Umbilical cord (tissue), 2 donors: ENCODE measurements at places on chromosomes 11 and 22. TPM values are rescaled to one million over a fixed set of nuclear protein-coding genes. Genes with fewer than 3 reads are reported as not detected.

The MICAL3 gene
- total RNA-seq, result 30.1 TPM

DNA sequence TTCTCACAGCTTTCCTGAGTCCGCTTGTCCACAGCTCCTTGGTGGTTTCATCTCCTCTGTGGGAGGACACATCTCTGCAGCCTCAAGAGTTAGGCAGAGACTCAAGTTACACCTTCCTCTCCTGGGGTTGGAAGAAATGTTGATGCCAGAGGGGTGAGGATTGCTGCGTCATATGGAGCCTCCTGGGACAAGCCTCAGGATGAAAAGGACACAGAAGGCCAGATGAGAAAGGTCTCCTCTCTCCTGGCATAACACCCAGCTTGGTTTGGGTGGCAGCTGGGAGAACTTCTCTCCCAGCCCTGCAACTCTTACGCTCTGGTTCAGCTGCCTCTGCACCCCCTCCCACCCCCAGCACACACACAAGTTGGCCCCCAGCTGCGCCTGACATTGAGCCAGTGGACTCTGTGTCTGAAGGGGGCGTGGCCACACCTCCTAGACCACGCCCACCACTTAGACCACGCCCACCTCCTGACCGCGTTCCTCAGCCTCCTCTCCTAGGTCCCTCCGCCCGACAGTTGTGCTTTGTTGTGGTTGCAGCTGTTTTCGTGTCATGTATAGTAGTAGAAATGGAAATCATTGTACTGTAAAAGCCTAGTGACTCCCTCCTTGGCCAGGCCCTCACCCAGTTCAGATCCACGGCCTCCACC, 11.7 kb downstream of the RASD2 start:
- DNase-seq, result no peak

GRCh38 chr22:35712672-35713071, 5.0 kb upstream of the APOL5 start:
- no peak for DNase-seq

DNA sequence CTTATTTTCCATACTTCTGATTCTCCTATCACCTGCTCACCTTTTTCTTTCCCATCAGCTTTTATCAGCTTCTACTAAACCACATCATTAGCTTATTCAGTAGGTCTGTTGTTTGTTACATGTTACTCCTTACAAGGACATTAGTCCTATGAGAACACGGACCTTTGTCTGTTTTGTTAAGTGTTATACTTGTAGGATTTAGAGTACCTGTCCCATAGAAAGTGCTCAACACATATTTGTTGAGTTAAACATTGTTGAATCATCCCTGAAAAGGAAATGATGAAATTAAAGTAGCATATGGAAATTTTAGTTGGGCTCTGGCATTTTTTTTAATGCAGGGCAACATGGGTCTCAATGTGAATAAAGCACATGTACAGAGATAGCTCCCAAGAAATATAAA, 222.1 kb upstream of the CARD18 start:
- DNase-seq, result no peak

DNA sequence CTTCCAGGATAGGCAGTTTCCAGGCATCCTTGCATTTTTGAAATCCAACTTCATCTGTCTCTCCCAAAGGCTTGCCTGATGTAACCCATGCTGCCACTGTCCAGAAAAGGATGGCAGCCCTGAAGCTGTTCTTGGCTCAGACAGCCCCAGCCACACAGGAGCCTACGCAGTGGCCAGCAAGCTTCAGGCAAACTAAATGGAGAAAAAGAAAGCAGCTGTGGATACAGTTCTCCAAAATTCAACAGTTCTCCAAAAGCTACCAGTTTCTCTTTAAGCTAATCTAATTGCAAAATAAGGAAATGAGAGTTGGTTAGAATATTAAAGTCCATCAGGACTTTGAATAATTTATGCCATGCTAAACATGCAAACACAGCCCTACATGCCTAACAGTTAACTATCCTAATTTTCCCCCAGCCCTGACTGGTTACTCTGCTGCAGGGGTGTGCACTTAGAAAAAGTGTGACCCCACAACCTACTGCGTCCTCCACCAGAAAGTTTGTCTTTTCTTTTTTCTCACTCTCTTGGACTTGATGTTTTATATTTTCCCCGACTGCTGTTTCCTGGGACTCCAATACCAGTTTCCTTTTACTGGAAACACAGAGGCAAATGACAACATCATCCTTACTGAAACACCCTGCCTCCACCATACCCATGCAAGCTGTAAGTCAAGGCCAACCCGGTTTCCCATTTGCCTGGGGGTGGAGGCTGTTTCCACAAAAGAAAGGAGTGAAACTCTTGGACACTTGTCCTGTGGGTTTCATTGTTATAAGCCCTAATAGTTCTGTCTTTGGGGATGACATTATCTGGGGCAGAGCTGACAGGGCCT, 69.1 kb upstream of the OR5AN1 start:
- no peak for DNase-seq

DNA sequence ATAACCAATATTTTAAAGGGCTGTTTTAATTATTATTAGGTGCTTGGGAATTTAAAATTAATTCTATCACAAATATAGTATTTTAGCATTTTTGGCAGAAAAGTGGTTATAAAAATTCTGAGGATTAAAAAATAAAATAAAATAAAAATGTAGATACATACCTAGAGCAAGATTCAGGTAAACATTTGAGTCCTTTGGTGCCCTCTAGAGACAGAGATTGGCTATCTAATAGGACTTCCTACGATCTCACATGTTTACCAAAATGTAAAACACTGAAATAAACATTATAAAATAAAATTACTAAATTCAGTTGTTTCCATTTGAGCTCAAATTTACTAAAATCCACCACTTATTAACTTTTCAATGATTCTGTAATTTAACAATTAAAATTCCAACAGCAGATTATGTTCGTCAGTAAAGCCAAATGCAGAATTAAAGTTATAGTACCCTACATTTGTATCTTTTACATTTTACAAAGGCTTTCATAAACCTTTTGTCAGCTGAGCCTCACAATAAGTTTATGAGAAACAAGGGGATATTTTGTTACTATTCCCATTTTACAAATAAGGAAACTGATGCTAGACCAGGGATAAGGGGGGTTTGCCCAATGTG, 27.7 kb downstream of the SLC36A4 start:
- DNase-seq, result peak; percentile 38

DNA sequence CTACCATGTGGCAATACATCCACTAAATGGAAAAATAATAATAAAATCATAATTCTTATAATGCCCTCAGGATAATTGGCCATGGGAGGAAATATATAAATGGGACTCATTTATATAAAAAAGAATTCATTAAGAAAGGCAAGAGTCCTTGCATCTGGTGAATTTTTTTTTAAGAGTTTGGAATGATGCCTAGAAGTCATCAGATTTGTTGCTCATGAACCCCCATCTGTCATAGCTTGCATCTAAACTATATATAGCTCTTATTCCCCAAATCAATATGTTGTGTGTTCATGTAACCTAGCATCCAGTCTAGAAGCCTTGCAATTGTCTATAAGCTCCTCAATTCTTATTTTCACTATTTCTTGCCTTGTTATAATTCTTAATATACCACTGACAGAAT, 75.9 kb downstream of the CADM1 start:
- no peak for DNase-seq

GRCh38 chr11:84780689-84781293, 846.4 kb downstream of the DLG2 start:
- peak; percentile 53 for DNase-seq

The PRAME gene
- 0.96 TPM for total RNA-seq

DNA sequence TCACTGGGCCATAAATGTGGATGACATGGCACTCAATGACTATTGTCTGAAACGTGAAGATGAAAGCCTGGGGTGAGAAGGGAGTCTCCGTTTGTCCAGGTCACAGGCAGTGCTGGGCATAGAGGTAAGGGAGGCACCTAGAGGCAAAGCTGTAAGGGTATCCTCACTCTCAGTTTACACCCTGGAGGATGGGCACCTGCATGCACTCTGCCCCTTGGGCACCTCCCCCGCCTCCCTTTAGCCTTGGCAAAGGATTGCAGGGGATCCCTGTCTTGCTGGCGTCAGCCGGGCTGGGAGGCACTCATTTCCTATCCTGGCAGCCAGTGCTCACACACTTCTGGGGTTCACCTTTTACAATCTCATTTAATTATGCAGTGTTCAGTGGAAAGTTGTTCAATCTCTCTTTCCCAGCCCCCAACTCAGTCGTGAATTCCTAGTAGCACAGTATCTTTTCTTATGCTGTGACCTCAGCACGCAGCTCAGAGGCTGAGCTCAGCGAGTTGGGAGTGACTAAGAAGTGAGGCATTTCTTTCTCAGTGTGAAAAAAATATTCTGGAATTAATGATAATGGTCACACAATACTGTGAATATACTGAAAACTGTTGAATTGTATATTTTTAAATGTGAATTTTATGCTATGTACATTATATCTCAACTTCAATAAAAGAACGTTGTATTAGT, 866.6 kb downstream of the BRD1 start:
- peak; percentile 26 for DNase-seq

DNA sequence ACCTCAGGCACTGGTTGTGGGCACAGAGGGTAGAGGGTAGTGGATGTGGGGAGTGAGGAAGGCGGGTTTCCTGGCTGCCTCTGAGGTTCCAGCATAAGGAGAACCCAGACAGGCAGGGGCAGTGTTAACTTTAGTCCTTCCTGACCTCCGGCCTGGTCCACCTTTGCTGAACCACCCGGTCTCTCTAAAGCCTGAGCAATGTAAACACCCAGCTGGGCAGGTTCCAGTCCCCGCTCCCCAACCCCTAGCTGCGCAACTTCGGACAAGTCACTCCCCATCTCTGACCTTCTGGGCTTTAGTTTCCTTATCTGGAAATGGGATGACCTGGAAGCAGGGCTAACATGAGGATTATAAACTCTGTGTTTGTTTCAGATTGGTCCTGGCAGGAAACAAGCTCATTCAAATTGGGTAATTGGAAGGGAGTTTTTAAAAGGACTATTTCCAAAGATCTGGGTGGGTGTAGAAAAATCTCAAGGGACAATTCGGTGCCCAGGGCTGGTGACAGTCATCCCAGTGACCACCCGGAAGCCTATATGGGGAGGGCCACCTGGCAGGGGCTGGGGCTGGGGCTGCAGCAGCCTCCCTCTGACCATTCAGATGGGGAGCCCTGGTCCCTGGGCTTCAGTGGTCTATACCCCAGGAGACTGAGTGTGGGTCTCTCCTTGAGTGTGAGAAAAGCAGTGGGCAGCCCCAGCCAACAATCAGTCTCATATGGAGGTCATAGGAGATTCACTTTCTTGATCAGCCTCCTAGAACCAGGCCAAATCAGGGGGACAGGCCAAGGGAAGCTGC, 108.3 kb upstream of the SYT13 start:
- DNase-seq, result no peak

DNA sequence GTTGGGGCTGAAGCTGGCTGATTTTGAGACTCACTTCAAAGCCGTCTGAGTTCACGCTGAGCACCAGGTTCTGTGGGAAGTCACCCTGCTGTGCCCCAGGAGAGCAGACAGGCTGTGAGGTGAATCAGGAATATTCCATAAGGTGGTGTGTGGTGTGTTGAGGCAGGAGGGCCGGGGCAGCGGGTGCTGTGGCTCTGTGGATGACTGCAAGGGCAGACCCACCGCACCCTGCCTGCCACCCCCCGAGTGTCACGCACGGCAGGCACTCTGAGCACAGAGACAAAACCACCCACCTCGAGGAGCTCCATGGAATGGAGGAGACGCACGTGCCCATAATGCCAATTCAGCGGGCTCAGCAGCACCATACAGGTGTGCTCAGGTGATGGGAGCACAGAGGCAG, 147.8 kb downstream of the PKNOX2 start:
- no peak for DNase-seq

The NNMT gene
- total RNA-seq, result 871 TPM

DNA sequence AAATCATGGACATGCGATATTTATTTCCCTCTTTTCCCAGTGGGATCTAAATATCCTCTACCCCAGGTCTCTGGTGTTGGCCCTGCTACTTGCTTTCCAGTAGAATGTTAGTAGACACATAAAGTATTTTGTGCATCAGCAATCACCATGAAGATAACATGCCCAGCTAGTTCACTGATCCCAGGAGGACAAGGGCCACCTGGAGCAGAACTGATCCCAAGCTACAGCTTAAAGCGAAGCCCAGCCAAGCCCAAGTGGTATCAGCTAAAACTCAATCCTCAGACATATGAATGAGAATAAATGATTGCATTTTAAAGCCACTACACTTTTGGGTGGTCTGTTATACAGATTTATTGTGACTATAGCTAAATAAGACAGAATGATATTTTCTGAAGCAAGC, 516.2 kb downstream of the INSC start:
- no peak for DNase-seq

DNA sequence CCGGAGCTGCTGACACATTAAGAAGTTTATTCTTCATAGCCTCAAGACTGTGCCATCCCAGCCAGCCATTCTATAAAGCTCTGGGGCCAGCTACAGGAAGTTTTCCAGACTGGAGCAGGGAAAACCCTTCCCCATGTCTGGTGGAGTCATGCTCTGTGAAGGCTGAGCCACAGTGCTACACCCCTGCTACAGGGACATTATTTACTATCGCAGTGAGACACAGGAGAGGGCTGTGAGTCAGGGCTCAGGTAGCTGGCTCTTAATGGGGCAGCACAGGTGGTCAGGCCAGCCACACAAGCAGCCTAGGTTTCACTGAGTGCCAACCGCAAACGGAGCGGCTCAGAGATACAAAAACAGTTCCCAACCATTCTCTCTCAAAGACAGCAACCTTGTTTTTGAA, 12.1 kb downstream of the HPS4 start:
- DNase-seq, result no peak

DNA sequence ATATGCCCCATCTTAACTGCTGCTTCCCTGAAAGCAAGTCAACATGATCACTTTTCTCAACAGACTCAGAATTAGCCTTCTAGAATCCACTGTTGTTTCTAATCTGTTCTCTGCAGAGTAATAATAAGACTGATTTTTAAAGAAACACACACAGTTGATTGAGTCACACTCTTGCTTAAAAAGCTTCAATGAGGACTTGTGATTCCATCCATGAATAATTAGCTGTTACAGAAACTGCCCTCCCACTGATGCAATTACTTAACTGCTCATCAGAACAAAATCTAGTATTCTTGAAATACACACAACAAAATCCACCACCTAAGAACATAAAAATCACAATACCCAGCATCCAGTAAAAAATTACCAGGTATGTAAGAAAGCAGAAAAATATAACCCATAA, 100.5 kb upstream of the TIMP3 start:
- no peak for DNase-seq

- DNase-seq, result no peak
These were observed 25.8 kb downstream of the NF2 start for GRCh38 chr22:29628996-29629902.
